Natural killer cell treated with Interleukin-12 subunit alpha and Interleukin-12 subunit beta and Interleukin-15 and Interleukin-18, amount 100 ng/mL, for 72 hours (primary cell): ENCODE measurements at places on chromosomes 13 and 19.

- peak; percentile 47 for DNase-seq
Observed at GRCh38 chr19:426725-427445, 17.9 kb upstream of the C2CD4C start.

GRCh38 chr13:23578411-23579071 is 8.3 kb downstream of the TNFRSF19 start:
- peak; percentile 71 for DNase-seq

DNA sequence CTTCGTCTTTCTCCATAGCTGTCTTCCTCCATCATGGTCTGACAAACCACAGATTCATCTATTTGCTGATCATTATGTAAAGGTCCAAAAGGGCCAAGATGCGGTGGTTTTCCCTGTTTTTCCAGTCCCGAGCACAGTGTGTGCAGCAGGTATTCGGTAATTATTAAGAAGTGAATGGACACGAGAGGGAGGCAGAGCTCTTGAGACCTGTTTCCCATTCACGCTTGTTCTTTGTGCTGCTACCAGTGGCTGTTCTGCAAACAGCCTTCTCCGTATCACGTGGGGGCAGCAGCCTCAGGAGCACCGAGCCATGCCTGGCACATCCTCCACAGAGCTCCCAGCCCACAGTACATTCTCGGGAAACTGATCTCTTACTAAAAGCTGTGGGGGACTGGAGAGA is 50.3 kb downstream of the CCDC70 start:
- DNase-seq, result no peak

- DNase-seq, result no peak
Observed at GRCh38 chr19:35657904-35658700, 8.2 kb upstream of the UPK1A start.

DNA sequence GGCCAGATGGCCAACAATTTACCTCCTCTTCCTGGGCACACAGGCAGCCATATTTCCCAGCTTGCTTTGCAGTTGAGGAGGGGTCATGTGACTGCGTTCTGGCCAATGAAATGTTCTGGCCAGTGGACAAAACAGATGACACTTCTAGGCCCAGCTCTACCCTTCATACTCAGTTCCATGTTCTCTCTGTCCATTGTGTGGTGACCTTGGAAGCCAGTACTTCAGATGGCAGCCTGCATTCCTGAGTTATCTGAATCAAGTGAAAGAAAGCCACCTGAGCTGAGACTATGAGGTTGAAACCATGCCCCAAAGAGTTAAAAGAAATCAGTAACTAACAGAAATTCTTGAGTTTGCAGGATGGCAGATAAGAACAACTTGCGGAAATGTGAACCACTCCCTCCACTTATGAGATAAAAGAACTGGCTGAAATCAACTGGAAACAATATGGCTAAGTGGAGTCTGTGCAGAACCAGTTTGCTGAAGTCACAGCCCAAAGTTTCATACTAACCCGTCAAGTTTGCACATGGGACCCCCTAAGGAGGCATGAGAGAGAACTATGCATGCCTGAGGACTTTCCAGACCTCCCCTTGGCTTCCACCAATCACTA is 8.1 kb downstream of the FAM187B start:
- DNase-seq, result no peak

GRCh38 chr13:105089858-105090643 is 1445.4 kb downstream of the EFNB2 start:
- DNase-seq, result no peak

GRCh38 chr19:30224689-30225606 is 147.2 kb upstream of the ZNF536 start:
- no peak for DNase-seq

DNA sequence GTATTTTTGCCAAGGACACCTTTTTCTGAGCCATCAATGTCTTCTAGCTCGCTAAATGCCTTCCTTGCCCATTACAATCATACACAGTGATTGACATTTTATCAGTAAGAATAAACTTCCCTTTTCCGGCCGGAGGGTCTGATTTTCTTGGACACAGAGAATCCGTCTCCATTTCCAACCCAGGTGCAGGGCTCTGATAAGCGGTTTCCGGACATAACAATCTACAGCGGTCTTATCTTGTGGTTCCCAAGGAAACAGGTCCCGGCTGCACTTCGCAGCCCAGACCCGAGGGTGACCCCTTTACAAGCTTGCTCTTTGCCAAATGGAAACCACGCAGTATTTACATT is 5.1 kb upstream of the ZNF77 start:
- DNase-seq, result no peak

- no peak for DNase-seq
Observed at GRCh38 chr19:33100894-33101644, 20.1 kb downstream of the GPATCH1 start.

- DNase-seq, result no peak
Observed at GRCh38 chr19:2933490-2933910, 11.3 kb downstream of the ZNF77 start.

GRCh38 chr19:46265217-46265828 is 31.5 kb upstream of the HIF3A start:
- DNase-seq, result peak; percentile 82

DNA sequence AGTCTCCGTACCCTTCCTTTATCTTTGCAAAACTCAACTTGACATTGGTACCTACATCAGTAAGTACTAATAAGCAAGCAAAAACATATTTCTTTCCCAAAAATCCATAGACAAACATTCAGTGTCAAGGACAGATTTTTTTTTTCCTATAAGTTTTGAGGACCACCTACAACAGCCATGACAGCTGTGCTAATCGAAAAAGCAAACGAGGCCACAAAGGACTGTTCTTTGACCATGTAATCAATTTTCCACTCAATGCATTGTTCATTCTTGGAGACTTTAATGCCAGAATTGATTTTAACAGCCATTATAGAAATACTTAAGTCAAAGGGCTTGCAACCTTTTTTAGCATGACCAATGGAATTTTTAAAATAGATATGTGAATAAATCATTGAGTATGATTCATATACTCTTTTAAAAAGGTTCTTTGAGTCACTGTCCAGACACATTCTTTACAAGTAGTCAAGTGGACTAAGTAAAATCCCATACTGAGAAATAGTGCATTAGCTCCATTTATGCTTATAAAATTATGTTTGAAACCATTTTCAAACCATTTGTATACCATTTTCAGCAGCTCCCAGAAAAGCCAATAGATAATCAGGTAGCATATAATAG is 323.9 kb downstream of the MZT1 start:
- DNase-seq, result no peak

DNA sequence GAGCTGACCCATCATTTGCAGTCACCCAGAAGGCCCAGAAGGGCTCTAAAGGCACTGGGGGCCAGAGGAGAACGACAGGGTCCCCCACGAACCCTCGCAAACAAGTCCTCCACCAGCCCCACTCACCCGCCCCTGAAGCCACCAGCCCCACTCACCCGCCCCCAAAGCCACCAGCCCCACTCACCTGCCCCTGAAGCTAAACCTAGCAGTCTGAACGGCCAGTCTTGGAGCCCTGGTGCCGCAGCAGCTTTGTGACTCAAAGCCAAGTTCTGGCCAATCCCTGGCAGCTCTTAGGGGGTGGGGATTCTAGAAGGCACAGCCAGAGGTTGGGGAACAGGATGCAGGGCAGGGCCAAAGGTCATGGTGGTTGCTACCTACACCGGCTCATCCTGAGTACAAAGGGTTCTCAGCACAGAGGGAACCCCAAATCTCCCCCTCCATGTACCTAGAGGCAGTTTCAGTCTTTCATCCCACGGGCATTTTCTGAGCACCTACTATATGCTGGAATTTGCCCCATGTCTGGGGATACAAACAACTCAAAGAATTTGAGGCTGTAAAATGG is at the start of gene IQCN:
Gene IQCN, minus strand, starts transcription at position 234 of the 562 bp plus-strand sequence. CDS start 4,974 bp downstream, outside the sequence.
- no peak for DNase-seq

DNA sequence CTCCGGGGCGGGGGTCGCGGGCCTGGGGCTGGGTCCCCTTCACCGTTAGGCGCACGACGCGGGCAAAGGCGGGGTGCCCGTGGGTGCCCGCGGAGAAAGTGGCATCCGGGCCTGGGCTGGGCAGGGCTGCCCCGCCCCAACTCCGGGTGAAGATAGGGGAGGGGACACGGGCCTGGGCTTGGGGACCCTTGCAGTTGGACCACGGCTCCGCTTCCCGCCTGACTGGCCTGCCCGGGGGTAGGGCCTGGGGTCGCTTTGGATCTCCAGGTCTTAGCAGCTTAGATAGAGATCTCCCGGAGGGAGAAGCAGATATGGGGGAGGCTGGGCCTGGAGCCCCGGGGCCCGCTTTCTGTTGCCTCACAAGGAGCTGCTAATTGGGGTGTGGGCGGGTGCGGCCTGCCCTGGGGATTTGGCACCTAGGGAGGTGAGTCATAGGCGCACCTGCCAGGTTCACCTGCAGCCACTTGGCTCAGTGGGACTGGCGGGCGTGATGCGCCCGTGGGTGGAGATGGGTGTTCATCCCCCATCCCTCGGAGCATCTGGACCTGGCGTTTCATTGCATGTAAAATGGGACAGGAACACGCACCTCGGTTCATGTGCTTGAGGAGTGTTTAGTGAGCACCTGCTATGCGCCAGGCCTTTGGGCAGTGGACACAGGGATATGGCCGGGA is 585 bp downstream of the MAP1S start:
- DNase-seq, result no peak

DNA sequence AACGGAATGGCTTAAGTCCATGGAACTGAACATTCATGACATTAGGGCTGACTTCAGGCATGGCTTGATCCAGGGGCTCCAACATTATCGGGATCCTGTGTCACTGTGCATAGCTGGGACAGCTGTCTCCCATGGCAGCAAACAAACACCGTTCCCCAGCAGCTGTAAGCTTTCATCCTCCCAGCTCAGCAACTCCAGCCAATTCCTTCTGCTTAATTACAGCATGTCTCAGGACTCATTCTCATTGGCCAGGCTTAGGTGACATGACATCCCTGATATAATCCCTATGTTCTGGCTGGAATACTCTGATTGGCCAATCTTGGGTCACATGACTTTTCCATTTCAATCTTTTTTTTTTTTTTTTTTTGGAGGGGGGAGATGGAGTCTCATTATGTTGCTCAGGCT is 10.9 kb upstream of the TLE5 start:
- DNase-seq, result no peak

- DNase-seq, result no peak
Observed at GRCh38 chr19:44808463-44809371, at the start of gene BCAM. Gene BCAM, plus strand, starts transcription at chr19:44809103. Its CDS starts 22 bp downstream, at chr19:44809125.

DNA sequence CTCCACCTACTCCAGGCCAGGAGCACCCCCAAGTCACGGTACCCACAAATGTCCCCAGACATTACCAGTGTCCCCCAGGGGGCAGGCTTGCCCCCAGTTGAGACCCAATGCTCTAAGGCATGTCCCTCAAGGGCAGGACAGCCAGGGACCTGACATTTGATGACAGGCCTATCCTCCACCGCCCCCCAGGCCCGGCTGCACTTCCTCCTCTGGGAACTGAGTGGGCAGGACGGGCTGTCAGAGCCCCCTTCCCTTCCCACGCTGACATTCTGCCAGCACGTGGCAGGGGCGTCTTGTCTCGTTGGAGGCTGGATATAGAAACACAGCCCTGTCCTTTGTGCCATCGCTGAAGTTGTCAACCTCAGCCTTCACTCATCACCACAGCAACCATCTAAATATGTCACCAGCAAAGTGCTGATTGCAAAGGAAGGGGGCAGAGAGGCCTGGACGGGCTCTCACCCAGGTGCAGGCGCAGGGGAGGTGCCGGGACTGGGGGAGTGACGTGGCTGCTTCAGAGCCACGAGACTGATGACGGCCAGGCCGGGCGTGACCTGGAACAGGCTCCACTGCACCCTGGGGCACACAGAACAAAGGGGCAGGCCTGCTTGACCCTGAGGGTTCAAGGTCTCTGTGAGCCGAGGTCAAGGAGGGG is 38.4 kb downstream of the GNG7 start:
- no peak for DNase-seq

- no peak for DNase-seq
Observed at GRCh38 chr13:108470921-108471320, 158.5 kb upstream of the MYO16 start.

GRCh38 chr13:43782686-43783085 is 4.1 kb downstream of the ENOX1 start:
- DNase-seq, result no peak

DNA sequence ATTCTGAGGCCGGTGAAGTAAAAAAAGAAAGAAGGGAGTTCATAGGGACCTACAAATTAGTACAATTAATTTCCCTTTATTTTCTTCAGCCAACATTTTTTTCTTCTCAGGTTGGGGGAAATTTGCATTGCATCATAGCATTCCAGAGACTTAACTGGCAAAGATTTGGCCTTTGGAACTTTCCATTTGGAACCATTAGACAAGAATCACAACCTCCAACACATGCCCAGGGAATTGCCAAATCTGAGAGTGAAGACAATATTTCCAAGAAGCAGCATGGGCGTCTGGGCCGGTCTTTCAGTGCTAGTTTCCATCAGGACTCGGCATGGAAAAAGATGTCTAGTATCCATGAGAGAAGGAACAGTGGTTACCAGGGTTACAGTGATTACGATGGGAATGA is 6.4 kb upstream of the ERCC5 start:
- DNase-seq, result no peak

GRCh38 chr13:97719736-97720135 is 233.7 kb upstream of the IPO5 start:
- DNase-seq, result no peak

GRCh38 chr13:89181041-89181440 is 1509.9 kb downstream of the SLITRK5 start:
- DNase-seq, result no peak

DNA sequence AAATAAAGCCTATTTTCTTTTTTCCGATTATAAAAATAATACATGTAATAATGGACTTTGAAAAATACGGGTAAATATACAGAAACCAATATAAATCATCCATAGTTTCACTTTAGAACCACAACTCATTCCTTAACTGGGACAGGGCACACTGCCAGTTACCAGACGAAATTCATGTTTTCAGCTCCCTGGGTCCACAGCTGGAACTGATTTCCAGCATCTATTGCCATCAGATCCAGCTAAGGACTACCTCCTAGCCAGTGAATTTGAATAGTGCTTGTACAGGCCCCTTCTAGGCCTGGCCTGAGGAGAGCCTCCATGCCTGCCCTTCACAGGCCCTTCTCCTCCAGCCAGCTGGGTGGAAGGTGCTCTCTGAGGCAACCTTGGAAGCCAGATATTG is 30.0 kb upstream of the ATP12A start:
- no peak for DNase-seq

GRCh38 chr13:31793246-31793645 is 53.9 kb downstream of the RXFP2 start:
- no peak for DNase-seq
